ENCODE measurements at places on chromosomes 16 and 17. TPM values are rescaled to one million over a fixed set of nuclear protein-coding genes. Genes with fewer than 3 reads are reported as not detected.
A peak's percentile ranks its signal among the peaks of the same experiment; 100 is the strongest.

The TMEM235 gene
- polyA plus RNA-seq, result not detected

The CPNE7 gene
- 7.1 TPM for polyA plus RNA-seq

The C1QTNF8 gene
- polyA plus RNA-seq, result not detected

The SOCS1 gene
- polyA plus RNA-seq, result 2.6 TPM

The IRX6 gene
- polyA plus RNA-seq, result not detected

DNA sequence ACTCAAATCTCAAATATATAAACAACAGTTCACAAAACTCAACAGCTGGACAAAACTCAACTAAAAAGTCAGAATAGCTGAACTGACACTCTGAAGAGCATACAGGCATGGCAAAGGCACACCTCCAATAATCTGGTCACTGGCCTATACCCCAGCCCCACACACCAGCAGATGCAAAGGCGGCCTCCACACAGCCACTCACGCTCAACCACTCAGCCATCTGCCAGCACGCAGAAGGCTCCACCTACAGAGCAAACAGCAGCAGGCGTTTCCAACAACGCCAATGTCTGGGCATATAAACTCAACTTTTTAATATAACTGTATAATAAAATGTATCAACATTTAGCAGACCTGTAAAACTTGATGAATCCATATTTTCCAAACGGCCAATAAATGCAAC is 17.2 kb downstream of the USP7 start:
- DNase-seq, result no peak

GRCh38 chr16:57904101-57904500 is 66.8 kb downstream of the CNGB1 start:
- no peak for DNase-seq

DNA sequence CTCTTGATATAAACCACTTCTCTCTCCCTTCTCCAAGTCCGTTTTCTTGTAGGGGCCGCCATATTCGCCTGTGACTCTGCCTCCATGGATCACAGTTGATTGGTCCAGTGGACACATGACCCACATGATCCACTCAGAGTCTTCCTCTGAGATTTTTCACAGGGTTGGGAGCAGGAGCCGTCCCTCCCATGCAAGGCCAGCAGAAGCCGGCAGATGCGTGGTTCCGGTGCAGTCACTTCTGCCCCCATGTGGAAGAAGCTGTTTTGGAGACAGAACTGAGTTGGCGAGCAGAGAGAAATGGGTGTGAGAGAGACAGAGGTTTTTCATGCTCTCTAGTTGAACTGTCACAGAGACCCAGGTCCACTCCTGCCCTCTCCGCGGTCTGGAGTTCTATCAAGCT is 83.3 kb downstream of the C16orf95 start:
- DNase-seq, result no peak

GRCh38 chr17:14052886-14053615 is 16.3 kb upstream of the COX10 start:
- DNase-seq, result no peak

DNA sequence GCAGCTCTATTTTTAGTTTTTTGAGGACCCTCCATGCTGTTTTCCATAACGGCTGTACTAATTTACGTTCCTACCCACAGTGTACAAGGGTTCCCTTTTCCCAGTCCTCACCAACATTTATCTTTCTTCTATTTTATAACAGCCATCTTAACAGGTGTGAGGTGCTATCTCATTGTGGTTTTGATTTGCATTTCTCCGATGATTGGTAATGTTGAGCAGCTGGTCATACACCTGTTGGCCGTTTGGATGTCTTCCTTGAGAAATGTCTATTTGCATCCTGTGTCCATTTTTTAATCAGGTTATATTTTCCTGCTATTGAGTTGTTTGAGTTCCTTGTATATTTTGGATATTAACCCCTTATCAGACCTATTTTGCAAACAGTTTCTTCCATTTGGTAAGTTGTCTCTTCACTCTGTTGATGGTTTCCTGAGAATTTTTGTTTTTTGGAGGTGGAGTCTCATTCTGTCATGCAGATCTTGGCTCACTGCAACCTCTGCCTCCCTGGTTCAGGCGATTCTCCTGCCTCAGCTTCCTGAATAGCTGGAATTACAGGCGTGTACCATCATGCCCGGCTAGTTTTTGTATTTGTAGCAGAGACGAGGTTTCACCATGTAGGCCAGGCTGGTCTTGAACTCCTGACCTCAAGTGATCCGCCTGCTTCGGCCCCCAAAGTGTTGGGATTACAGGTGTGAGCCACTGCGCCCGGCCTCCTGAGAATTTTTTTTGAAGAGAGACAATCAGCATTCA is 279.6 kb downstream of the SNX29 start:
- no peak for DNase-seq

- peak; percentile 68 for DNase-seq
Measured at GRCh38 chr17:681738-682529, 32.7 kb downstream of the VPS53 start.

All from BJ (cell line).